ENCODE measurements at places on chromosomes 1 and 21.
A peak's percentile ranks its signal among the peaks of the same experiment; 100 is the strongest.

GRCh38 chr1:44810101-44810761 lies 1.9 kb downstream of the BTBD19 start:
- no peak for DNase-seq

GRCh38 chr1:207644166-207644851 lies 624 bp upstream of the CR1L start:
- DNase-seq, result no peak

- peak; percentile 31 for DNase-seq
Measured at GRCh38 chr1:53485478-53486394, 26.5 kb downstream of the DMRTB1 start.

DNA sequence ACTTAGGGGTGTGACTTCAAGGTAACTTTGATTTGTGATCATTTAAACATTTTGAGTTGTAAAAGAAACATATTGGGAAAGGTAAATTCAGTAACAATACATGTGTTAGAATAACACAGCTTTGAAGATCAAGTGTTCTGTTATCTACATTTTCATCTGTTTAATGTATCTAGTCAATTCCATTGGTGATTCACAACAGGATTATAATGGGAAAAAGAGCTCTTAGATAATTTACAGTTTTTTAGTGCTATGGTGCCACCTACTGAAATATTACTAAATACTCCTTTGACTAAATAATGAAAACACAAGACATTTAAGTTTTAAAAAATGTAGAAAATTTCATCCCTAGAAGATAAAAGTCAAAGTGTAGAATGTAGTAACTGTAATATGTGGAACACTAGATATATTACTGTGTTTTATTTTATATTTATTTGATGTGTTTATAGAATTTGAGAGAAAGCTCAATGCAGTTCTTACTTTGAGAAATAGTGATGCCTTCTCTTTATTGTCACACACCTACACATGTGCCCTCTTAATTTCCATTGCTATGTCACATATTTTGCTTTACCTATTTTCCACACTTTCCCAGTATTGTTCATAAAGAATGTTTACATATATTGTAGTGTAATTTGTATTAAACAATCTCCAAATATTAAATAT lies 47.4 kb downstream of the PTPRC start:
- DNase-seq, result peak; percentile 28

DNA sequence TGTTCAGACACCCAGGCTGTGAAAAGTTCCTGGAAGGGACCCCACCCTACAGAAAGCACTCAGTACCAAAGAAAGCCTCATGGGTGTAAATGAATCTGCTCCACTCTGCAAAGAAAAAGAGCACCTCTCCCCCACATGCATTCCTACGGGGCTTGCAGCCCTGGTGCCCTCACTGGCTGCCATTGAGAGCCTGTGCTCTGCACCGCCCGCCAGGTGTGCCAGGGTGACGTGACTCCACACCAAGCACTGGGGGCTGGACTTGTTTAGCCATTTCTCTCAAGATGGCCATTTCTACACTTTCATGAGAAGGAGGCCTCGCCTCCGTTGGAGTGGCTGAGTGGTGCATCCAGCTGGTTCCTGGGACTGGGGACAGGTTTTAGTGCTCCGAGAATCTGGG lies 380.5 kb upstream of the VAMP3 start:
- no peak for DNase-seq

GRCh38 chr1:163897412-163898155 lies 575.8 kb downstream of the NUF2 start:
- no peak for DNase-seq

DNA sequence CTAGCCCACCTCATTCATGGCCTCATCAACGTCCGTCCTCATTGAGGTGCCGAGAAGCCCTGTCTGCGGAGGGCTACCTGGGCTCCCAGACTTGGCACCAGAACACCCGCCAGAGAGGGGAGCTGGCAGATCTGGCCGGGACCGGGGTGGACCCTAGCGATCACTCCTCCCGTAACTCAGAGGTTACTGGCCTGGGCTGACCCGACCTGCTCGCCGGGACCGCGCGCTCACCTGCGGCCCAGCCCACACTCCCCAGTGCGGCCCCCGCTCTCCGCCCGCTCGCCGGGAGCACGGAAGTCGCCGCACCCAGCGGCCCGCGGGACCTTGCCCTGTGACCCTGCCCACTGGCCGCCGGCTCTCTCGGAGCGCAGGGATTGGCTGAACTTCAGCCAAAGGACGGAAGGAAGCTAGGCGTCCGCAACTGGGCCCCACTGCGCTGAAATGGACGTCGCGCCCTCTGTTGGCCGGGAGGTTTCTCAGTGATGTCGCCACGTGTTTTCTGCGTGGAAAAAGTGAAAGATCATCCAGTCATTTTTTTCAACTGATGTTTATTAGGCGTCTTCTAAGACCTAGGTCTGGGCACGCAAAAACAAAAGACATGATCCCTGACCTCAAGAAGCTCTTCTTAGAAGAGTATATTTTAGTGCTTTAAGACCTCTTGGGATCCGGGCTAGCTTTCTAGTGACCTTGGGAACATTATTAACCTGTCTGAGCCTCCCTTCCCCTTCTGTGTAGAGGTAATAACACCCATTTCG lies at the start of gene SMIM12:
TSS of gene SMIM12 (minus strand) at position 304 of the 755 bp plus-strand sequence. CDS start 3,772 bp downstream, outside the sequence.
- DNase-seq, result peak; percentile 89

DNA sequence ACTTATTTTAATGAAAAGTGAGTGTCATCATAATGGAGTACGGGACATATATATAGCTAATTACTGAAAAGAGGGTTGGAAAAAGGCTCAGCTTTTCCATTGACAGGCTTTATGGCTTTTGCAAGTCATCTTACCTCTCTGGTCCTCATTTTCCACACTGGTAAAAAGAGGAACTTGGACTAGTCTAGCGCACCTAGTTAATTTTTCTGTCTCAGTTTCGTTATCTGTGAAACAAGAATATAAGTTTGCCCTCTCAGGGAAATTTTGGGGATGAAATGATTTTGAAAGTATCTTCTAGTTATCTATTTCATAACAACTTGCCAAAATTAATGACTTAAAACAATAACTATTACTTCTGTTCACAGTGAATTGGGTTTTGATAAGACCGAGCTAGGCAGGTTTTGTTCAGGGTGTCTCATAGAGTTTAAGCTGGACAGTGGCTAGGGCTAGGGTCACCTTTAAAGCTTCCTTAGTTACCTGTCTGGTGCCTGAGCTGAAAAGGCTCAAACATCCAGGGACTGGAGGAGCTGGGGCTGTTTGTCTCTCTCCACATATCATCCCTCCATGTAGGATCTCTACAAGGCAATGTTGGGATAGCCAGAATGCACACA lies 91.7 kb downstream of the TYW3 start:
- no peak for DNase-seq

GRCh38 chr1:165423136-165423535 lies 21.8 kb downstream of the RXRG start:
- no peak for DNase-seq

DNA sequence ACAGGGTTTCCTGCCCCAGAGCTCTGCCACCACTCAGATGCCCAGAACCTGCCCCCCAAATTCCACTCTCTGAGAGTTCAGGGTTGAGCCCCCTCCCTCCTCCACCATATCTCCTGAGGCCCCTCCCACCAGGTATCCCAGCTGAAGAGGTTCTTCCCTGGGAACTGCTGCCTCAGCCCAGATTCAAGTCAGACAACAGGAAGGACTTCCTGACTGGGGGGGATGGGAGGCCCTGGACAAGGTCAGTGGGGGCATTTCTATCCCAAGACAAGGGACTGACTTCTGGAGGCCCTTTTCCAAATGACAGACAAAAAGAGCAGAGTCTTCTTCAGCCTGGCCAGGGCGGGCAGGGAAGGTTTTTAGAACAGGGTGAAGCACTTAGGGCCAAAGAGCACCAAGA lies 24.1 kb upstream of the TENT5B start:
- no peak for DNase-seq

DNA sequence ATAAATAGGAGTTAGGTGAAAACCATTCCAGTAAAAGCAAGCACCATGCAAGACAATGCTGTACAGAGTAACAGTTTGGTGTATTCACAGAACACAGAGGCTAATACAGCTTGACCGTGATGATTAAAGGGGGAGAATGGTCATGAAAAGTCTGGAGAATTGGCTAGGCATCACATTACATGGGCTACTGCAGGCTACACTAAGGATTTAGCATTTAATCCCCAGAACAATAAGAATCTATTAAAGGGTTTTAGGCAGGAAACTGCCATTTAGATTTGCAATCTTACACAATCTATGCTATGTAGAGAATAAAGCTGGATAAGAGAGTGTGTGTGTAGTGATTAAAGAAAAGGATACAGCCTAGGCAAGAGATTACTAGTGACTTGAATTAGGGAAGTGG lies 30.6 kb downstream of the HFM1 start:
- DNase-seq, result no peak

DNA sequence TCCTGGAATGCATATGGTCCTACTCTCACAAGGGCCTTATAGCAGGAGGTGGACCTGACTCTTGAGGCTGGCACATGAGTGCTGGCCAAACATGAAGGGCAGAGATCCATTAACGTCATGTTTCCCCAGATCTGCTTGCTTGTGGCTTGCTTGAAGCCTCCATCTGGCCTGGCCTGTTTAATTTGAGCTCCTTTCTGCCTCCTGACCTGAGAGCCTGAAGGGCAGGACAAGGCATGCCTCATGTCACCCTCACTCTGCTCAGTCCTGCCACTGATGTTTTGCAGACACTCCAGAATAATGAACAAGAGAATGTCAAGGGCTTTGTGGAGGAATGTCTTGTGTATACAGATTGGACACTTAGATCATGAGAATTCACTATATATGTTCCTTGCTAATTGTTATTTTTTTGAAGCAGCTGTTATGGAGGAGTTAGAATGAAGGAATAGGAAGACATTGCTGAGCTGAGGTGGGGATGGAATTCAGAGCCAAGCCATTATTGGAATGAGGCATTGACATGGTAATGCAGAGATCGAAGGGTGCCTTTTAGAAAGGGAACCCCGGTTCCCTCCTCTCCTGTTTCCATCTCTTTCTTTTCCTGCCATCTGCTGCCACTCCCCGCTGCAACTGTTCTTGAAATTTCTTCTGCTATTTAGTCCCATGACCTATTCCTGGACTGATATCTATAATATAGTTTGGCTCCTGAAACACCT lies 457.0 kb upstream of the PROX1 start:
- no peak for DNase-seq
